ENCODE measurements at places on chromosomes 7 and 10.

DNA sequence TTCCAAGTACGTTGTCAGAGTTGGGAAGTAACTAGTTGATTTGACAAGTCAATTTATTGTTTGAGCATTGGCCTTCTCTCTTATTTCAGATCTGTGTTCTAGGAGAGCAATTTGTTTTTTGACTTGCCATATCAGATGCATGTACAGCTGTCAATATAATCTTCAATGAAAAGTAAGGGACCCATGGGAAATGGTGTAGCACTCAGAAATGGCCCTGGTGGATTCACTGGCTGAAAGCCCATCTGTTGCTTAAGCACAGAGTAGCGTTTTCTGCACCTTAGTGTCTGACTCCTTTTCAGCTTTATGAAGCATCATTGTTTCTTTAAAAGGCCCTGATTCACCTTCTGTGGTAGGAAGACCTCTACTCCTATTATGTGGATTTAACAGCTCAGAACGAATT, 10.2 kb downstream of the GARS1 start:
- DNase-seq, result no peak

GRCh38 chr10:19832699-19833098, 16.5 kb downstream of the PLXDC2 start:
- no peak for DNase-seq

GRCh38 chr7:40887099-40887498, 752.3 kb downstream of the SUGCT start:
- no peak for DNase-seq

GRCh38 chr7:108805808-108806397, 236.2 kb downstream of the DNAJB9 start:
- DNase-seq, result no peak

- no peak for DNase-seq
Measured at GRCh38 chr7:33773053-33773452, 132.3 kb upstream of the BMPER start.

Data from stimulated activated CD4-positive, alpha-beta T cell treated with anti-CD3 and anti-CD28 coated beads, Interleukin-12 subunit alpha, Interleukin-12 subunit beta, amount 100 ng/mL, for 24 hours (primary cell).